ENCODE measurements at places on chromosomes 11 and 22. TPM values are rescaled to one million over a fixed set of nuclear protein-coding genes. Genes with fewer than 3 reads are reported as not detected.

- peaks cover 10% of the 10 kb centered on the region for H3K4me1 ChIP-seq
- peaks cover 6% of the 10 kb centered on the region for H3K36me3 ChIP-seq
- no peaks in the 10 kb centered on the region for H3K27me3 ChIP-seq
- DNase-seq, result no peak
- H3K4me3 ChIP-seq, result no peak overlapping the region
- peak overlapping the region; percentile 21 for H3K27ac ChIP-seq
Measured at GRCh38 chr22:44711690-44712555, 9.9 kb downstream of the PRR5 start.

GRCh38 chr11:55572548-55572947 is 620 bp downstream of the OR4C16 start:
- no peaks in the 10 kb centered on the region for H3K36me3 ChIP-seq
- H3K27ac ChIP-seq, result no peak overlapping the region
- no peak overlapping the region for H3K4me3 ChIP-seq

Gene SYT7
- 3.8 TPM for total RNA-seq

GRCh38 chr11:72012897-72013721 is 14.4 kb downstream of the IL18BP start:
- peaks cover 26% of the 10 kb centered on the region for H3K4me1 ChIP-seq
- H3K4me3 ChIP-seq, result peak overlapping the region; percentile 1
- peak; percentile 79 for DNase-seq

DNA sequence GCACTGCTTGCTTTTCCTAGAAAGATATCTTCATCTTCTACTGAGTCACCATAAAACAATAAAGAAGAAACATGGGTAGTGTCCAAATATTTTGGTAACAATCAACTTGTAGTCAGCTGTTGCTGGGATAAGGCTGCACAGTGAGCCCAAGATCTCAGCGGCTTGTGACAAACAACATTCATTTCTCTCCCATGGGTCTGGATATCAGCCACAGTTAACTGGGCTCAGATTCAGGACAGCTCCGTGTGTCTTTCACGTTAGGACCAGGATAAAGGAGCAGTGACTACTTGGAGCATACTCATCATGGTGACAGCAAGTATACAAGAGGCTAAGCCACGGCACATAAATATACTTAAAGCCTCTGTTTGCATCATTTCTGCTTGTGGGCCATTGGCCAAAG is 27.9 kb upstream of the GRK3 start:
- H3K4me3 ChIP-seq, result no peak overlapping the region
- no peaks in the 10 kb centered on the region for H3K27me3 ChIP-seq
- DNase-seq, result no peak
- no peak overlapping the region for H3K27ac ChIP-seq
- H3K4me1 ChIP-seq, result no peaks in the 10 kb centered on the region
- H3K36me3 ChIP-seq, result no peaks in the 10 kb centered on the region

DNA sequence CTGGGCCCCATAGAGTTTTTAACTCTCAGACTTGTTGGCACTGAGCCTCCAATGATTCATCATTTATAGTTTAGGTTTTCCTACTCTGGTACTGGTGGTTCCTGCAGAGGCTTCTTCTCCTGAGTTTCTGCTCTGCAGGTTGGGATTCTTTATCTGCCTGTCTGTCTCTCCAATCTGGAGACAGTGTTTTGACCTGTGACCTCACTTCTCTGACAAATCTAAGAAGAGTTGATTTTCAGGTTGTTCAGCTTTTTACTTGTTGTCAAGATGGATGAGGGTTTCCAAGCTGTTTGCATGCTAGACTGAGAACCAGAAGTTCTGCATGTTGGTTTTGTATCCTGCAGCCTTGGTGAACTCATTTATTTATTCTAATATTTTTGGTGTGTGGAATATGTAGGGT is 63.9 kb downstream of the JAM3 start:
- no peaks in the 10 kb centered on the region for H3K4me1 ChIP-seq
- H3K4me3 ChIP-seq, result no peak overlapping the region
- no peak overlapping the region for H3K27ac ChIP-seq
- no peak for DNase-seq
- no peaks in the 10 kb centered on the region for H3K36me3 ChIP-seq

Gene NPAS4
- not detected for total RNA-seq

Gene PANX3
- total RNA-seq, result not detected

Data from lower lobe of right lung (tissue), 2 donors.